Activated naive CD4-positive, alpha-beta T cell treated with anti-CD3 and anti-CD28 coated beads for 36 hours (primary cell): ENCODE measurements at places on chromosomes 2 and 18.

DNA sequence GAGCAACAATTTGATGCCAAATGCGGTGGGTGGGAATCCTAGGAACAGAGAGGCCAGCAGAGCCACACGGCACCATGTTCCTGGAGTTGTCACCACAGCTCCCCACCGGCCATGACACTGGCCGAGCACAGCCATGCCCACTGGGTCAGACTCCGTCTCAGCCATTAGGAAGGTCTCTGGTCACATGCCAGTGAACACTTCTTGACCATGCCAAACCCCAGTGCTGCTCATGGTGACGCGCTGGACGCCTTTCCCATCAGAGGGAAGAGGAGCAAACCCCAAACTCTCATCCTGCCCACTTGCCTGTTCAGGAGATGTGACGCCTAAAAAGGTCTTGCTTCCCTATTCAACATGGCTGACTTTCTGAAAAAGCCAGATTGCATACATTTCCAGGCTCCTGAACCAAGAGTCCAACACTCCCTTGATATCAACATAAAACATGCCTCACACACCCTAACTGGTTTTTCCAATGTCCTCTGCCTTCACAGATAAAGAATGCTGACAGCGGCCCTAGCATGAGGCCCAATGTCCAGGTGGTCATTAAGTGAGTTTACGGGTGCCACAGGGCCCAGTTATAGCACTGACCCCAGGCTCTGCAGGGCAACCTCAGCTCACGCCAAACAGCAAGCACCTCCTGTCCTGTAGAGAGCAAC is 31.9 kb downstream of the TFCP2L1 start:
- no peak for DNase-seq

DNA sequence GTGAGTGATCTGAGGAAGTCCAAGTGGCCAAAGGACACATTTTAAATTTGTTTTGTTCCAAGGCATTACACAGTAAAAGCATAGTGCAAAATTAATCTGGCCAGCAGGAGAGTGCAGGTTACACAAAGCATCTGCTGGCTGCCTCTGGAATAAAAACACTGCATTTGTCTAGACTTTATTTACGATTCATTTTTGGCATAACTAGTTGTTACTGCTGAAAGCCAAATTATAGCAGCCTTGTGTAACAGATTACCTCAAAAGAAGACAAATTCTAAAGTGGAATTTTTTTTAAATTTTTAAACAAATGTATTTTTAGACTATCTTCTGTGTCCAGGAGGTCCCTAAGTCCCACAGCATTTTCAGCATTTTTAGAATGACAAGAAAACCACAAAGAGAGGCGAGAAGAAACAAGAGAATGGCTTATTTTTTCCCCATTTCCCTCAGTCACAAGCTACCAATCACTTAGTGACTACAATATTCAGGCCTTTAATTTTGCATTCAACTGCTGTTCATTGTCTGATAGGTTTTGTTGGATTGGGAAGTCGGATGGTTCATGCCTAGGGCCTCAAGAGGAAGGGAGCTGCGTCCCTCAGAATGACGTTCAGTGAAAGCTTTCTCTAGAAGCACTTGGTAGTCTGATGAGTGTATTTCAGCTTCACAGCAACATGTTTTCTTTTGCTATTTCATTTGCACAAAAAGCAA is 46.0 kb downstream of the TMEFF2 start:
- no peak for DNase-seq

DNA sequence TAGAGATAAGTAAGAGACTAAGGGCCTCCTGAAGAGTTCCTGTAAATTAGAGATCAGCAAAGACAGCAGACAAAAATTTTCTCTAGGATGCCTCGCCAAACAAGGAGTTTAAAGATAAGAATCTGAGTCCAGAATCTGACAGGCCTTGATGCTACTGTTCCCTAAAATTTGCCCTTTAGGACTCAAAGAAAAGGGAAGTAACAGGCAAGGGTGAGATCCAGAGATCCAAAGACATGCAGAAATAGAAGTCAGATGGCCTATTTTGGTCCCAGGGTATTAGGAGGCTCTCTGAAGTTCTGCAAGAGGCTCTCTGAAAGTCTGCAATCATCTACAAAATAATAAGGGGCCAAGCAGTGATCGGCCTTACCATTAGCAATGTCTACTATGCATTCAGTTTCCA is 33.0 kb downstream of the GALNT5 start:
- DNase-seq: no peak

DNA sequence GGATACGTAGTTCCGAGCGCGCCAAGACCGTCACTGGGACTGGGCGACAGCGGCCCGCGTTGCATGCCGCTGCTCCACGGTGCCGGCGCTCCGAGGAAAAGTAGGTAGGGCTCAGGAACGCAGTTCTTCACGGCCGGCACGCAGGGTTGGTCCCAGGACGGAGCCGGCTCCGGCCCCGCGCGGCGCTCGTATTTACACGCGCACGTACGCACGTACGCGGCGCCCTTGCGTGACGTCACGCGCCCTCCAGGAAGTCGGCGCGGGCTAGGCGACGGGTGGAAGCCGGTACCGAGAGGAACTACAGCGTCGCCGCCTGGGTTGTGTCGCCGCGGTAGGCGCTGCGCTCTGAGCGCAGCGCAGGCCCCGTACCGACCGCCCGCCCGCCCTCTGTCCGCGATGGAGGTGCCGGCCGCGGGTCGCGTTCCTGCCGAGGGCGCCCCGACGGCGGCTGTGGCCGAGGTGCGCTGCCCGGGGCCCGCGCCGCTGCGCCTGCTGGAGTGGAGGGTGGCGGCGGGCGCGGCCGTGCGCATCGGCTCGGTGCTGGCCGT is at the start of gene CTDP1:
TSS of gene CTDP1 (plus strand) at position 252 of the 548 bp plus-strand sequence. CDS start at position 397, 145 bp downstream.
- peak; percentile 91 for DNase-seq

- no peak for DNase-seq
Measured at GRCh38 chr2:98776136-98776535, 45.2 kb upstream of the MGAT4A start.

DNA sequence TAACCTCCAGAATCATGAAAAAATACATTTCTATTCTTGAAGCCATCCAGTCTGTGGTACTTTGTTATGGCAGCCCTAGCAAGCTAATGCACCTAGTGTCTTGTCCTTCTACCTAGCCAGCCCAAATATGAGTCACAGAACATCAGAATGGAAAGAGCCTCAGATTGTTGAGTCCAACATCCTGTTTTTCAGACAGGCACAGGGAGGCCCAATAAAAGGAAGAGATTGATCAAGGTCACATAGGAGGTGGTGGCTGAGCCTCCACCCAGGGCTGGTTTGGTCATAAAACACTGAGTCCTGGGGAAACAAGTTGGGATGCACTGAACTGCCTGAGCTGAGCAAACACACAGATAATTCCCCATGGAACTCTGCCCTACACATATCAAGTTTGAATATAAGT is 195.5 kb downstream of the TTC32 start:
- no peak for DNase-seq

DNA sequence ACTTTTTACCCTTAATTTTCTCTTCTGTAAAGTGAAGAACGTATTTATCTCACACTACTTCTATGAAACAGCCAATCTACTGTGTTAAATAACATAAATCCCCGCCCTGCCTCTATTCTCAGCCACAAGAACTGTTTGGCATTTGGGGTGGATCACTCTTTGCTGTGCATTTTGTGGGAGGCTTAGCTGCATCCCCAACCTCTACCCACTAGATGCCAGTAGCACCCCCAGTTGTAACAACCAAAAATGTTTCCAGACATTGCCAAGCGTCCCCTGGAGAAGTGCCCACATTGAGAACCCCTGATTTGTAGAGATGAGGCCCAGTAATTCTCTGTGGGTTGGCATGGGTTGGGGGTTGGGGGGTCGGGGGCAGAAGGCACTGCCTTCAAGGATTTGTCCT is 94.7 kb upstream of the BOD1L2 start:
- DNase-seq: no peak

GRCh38 chr2:192029089-192029488 is 165.6 kb downstream of the TMEFF2 start:
- DNase-seq: peak; percentile 10

- DNase-seq: no peak
Measured at GRCh38 chr2:201746551-201746950, 34.2 kb downstream of the ALS2 start.

GRCh38 chr2:19355416-19355821 is 3.0 kb downstream of the OSR1 start:
- DNase-seq: no peak

DNA sequence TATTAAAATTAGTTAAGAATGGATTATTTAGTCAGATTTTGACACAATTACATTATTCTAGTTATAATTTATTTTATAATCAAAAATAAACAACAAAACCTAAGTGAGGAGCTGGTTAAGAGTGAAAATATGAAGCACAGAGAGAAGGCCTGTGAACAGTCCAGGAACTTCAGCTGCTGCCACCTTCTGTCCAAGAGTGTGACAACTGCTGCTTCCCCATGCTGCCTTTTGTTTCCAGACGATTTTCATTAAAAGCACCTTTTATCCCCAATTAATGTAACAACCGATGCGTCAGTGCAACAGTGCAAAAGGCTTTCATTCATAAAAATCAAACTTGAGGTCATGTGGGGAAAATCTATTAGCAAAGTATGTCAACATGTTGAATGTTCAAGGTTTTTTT is 363.6 kb downstream of the CTNNA2 start:
- DNase-seq: no peak

GRCh38 chr2:45640576-45640975 is 10.9 kb upstream of the PRKCE start:
- no peak for DNase-seq

DNA sequence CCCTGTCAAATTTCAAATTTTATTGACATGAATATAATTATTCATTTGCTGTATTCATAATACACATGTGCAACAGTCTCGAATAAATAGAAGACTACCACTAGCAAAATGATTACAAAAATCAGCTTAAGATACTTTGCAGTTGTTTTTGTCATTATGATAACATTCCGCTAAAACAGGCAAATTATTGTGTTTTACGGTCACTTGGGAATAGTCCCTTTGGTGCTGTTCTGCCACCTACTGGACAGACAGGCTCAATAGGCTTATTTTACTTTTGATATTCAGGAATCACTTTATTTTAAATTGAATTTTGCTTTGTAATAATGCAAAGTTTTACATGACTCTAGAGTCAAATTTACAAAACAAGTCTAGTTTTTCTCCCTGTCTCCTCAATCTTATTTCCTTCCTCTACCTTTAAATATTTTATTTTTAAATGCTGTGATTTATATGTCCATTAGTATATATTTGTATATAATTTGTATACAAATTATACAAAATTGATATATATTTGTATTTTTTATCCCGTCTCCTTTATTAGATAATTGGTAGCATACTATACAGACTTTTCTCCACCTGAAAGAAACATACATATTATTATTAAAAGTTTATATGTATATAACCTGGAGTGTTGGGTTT is 456.3 kb downstream of the DLGAP1 start:
- DNase-seq: peak; percentile 10

GRCh38 chr2:200306931-200307723 is 634 bp downstream of the SPATS2L start:
- peak; percentile 21 for DNase-seq

GRCh38 chr2:241895712-241896641 is 26.4 kb downstream of the RTP5 start:
- peak; percentile 4 for DNase-seq

DNA sequence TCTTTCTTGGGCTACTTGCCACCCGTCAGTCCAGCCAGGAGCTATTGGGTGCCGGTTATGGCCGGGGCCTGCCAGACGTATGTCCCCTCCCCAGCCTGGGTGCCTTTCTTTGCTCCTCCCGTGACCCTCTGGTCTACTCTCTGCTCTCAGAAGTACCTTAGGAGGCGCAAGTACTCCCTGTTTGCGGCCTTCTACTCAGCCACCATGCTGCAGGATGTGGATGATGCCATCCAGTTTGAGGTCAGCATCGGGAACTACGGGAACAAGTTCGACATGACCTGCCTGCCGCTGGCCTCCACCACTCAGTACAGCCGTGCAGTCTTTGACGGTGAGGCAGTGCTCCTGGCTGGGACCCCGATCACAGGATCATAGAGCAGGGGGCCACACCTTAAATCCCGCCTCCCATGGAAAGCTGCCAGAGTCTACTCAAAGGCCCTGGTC is 99.5 kb downstream of the DYSF start:
- no peak for DNase-seq

GRCh38 chr2:128457716-128458115 is 139.0 kb upstream of the HS6ST1 start:
- DNase-seq: no peak

- DNase-seq: no peak
Measured at GRCh38 chr2:162480067-162480466, 136.1 kb downstream of the GCA start.

DNA sequence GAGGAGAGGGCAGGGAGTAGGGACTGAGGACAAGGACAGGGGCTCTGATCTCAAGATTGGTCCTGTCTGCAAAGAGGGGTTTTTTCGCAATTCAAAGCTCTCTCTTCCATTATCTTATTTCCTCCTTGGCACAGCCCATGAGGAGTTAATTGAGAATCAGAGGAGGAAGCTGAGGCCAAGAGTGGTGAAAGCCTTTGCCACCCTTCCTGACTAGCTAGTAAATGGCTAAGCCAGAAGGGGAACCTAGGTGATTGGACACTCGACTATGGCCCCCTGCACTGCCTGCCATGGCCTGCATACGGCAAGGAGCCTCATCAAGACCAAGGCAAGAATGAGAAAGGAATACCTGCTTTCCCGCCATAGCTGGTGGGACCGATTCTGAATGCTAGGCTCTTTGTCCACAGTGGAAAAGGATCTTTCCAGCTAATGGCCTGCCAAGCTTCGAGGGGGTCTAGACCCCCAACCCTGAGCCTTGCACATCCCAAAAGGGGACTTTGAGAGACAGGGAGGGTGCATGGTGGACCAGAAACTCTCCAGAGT is 237.9 kb downstream of the HAUS1 start:
- DNase-seq: no peak

DNA sequence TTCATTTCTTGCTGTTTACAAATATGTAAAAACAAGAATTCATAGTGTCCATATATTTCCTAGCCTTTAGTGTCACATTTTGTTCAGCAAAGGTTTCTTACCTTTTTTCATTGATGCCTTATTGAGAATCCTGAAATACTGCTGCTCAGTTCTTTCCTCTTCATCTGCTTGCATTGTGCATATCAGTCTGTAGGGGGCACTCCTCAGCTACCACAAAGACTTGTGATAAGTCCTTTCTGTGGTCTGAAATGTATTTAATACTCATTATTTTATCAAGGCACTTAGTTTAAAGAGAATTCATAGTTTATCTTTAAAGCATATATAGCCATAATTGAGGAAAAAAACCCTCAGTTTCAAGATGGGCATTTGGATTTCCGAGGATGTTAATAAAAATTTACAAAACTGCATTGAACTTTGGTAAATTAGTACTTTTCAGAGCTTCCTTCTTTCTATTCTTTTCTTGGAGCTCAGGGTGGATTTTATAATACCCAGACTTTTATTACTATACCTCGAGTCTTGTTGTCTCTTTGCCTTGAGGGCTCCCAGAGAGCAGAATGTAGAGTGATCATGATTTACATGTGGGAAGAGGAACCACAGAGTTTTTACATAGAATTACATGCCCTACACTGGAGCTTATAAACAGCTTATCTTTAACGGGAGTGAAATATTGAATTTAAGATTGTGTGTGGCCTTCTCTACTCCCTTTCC is 570.1 kb downstream of the PLCL1 start:
- DNase-seq: peak; percentile 68

DNA sequence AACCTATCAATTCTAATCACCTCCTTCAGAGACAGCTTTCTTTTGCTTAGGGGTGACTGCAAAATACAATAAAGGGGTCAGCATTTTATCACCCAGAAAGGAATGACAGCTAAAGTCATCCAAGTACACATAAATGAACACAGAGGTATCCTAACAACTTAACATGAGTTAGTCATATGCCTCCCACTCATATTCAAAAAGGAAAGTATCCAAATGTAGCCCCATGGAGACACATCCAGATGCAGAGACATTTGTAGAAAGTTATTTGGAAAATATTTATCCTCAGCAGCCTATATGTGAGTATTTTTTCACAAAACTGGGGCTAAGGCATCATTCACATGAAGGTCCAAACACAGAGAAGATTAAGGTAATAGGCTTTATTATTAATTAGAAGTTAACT is 1579.7 kb upstream of the SLC39A10 start:
- DNase-seq: no peak
